ENCODE measurements at places on chromosomes 5 and 9. TPM values are rescaled to one million over a fixed set of nuclear protein-coding genes. Genes with fewer than 3 reads are reported as not detected.
A peak's percentile ranks its signal among the peaks of the same experiment; 100 is the strongest.

HAPLN1 gene
- total RNA-seq: not detected

- peak; percentile 50 for DNase-seq
These were observed 65.2 kb downstream of the USP20 start for GRCh38 chr9:129900263-129901027.

SPATA31D4 gene
- not detected for total RNA-seq

FOXI1 gene
- total RNA-seq: not detected

MARCHF11 gene
- not detected for total RNA-seq

DNA sequence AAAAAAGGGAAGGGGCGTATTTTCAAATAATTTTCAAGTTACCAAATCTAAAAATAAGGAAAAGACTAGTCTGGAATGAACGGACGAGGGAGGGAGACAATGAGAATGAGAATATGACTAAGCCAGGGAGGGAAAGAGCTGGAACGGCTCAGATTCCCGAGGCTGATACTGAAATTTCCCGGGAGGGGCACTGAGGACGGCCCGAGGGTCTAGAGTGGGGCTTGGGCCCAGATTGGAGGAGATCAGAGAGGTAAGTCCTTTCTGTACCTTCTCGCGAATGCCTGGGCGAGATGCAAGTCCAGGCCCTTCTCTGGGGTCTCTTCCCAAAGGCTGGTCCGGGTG lies 3.4 kb upstream of the CCIN start:
- DNase-seq: no peak

All from sciatic nerve (tissue), 2 donors.